ENCODE measurements at places on chromosomes 7 and 10.

DNA sequence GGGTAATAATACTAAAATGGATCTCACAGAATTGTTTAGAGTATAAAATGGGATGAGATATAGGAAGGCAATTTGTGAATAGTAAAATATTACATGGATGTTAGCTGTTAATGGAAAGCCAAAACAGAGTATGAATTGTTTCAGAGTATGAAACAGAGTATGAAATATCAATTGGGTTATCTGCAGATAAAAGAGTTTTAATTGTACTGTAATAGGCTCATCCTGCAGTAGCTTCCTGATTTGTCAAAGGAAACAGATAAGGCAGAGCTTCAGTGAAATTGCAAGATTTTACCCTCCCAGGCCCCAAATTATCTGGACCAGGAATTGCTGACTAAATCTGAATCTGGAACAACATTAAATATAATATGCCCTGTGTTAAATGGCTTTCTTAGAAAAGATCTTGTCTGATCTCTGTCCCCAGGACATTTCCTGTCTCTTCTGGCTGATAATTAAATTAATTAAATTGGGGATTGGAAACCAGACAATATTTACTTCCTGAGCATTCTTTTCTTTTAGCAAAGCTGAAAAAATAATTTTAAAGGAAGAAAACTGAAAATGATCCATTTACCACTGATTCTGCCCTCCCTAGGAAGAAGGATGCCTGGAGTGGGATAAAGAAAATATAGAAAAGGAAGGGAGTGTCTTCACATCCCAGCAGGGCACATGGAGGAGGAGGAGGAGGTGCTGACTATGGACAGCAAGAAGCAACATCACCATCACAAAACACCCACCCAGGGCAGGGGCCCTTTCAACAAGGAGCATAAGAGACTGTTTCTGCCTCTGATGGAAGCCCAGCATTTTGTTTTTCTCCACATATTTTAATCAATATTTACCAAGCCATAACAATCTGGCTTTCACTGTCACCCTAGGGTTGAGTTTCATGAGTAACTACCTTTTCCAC lies 18.5 kb downstream of the PTN start:
- no peak for DNase-seq

DNA sequence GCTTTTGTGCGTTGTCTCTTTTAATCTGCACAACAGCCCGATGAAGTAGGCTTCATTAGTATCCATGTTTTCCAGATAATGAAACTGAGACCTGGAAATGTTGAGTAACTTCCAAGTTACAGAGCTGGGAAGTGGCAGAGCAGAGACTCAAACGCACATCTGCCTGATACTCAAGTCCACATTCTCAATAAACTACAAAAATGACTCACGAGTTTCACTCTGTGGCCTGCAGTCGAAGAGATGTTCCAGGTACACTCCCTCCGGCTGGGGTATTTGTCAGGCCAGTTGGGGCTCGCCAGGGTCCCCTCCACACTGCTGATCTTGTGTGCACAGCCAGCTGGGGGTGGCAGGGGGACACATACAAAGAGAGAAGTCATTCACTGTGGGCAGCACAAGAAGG lies 17.7 kb upstream of the OPALIN start:
- no peak for DNase-seq

DNA sequence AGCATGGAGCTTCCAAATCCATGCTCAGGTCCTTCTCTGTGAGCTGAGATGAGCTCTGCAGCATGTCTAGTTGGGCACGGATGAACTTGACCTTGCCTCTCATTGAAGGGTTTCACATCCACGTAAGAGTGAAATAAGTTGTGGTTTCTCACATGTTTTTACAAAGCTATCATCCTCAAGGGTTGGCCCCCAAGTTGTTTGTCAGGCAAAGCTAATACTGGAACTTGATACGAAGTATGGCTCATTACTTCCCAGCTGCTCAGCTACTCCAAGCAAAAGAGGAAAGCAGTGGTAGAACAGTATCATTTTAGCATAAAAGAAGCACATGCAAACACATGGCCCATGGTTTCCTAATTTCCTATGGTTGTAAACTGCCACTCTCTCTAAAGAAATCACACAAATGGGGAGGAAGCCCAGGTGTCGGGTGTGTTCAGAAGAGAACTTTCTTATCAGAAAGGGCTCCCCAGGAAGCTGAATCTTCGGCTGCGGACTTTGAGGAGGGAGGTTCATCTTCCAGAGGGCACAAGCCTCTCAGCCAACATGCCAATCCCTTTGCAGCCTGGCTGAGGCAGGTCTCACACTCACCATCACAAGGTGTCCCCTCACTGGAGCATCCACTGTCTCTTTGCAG lies 45.3 kb downstream of the PDLIM1 start:
- no peak for DNase-seq

- no peak for DNase-seq
Measured at GRCh38 chr10:69316313-69317059, 38.2 kb downstream of the HK1 start.

- no peak for DNase-seq
Measured at GRCh38 chr7:16816824-16817223, 12.0 kb upstream of the AGR2 start.

- no peak for DNase-seq
Measured at GRCh38 chr7:36928311-36928710, 204.0 kb upstream of the AOAH start.

DNA sequence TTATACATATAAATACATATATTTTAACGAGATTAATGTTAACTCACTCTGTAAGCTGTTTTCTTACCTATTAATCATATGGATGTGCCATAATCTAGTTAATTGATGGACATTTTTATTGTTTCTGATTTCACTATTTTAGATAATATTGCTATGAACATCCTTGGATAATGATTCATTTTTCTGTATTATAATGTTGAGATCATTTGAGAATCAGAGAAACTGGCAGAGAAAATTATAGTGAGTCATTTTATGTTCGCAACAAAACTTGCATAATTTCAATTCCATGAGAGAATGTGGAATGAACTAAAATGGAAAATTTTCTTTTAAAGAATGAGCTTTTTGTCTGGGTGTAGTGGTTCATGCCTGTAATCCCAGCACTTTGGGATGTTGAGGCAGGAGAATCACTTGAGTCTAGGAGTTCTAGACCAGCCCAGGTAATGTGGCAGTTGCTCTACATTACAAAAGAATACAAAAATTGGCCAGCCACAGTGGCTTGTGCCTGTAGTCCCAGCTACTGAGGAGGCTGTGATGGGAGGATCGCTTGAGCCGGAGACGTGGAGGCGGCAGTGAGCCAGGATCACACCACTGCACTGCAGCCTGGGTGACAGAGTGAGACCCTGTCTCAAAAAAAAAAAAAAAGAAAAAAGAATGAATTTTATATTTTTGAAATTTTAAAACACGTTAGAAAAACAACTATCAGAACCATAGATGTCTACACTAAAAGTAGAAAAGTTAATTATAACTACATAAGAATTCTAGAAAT lies 40.5 kb downstream of the PAPSS2 start:
- DNase-seq = peak; percentile 33

- DNase-seq = no peak
Measured at GRCh38 chr7:96135241-96135640, 186.7 kb downstream of the SLC25A13 start.

DNA sequence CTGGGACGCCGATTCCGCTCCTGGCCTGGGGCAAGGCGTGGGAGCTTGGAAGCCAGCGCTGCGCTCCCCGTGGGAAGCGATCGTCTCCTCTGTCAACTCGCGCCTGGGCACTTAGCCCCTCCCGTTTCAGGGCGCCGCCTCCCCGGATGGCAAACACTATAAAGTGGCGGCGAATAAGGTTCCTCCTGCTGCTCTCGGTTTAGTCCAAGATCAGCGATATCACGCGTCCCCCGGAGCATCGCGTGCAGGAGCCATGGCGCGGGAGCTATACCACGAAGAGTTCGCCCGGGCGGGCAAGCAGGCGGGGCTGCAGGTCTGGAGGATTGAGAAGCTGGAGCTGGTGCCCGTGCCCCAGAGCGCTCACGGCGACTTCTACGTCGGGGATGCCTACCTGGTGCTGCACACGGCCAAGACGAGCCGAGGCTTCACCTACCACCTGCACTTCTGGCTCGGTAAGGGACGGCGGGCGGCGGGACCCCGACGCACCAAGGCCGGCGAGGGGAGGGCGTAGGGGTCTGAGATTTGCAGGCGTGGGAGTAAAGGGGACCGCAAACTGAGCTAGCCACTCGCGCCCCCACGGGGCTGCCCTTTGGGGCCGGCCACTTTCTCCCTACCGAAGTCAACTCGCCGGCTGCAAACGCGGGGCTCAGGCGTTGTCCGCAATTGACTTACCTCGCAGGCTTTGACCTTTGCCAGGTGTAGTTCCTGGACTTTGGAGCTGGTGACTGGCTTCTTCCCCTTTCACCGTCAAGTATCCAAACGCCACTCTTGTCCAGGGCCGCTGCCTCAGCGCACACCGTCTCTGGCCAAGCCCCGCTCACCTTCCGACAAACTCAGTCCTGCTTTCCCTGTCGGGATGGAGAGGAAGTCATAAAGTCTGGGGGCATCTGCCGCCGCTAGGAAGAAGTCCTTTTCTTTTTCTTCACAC lies at the start of gene SCIN:
TSS of gene SCIN (plus strand) at position 187 of the 928 bp plus-strand sequence. CDS start at position 254, 67 bp downstream.
- peak; percentile 47 for DNase-seq

- no peak for DNase-seq
Measured at GRCh38 chr10:100021322-100021721, 11.6 kb upstream of the DNMBP start.

DNA sequence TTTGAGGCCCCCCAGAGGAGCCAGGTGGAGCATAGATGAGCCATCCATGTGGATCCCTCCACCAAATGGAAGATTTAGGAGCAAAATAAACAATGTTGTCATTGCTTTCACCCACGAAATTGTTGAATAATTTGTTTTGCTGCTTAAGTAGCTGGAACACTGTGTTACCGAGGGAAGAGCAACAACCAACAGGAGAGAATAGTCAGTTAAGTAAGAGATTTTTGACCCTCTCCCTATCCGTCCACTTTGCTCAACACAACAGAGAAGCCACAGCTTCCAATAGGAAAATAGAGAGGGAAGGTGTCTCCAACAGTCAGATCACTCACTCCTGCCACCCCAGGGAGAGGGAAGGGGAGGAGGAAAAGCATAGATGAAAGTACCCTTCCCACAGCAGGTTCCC lies 3.9 kb upstream of the ZKSCAN1 start:
- no peak for DNase-seq

- no peak for DNase-seq
Measured at GRCh38 chr7:134477954-134478353, 19.1 kb upstream of the AKR1B1 start.

- no peak for DNase-seq
Measured at GRCh38 chr10:82889728-82890127, 1014.7 kb downstream of the NRG3 start.

- no peak for DNase-seq
Measured at GRCh38 chr7:113000316-113001020, 86.2 kb downstream of the GPR85 start.

GRCh38 chr10:30527623-30528428 lies 93.8 kb downstream of the MAP3K8 start:
- no peak for DNase-seq

DNA sequence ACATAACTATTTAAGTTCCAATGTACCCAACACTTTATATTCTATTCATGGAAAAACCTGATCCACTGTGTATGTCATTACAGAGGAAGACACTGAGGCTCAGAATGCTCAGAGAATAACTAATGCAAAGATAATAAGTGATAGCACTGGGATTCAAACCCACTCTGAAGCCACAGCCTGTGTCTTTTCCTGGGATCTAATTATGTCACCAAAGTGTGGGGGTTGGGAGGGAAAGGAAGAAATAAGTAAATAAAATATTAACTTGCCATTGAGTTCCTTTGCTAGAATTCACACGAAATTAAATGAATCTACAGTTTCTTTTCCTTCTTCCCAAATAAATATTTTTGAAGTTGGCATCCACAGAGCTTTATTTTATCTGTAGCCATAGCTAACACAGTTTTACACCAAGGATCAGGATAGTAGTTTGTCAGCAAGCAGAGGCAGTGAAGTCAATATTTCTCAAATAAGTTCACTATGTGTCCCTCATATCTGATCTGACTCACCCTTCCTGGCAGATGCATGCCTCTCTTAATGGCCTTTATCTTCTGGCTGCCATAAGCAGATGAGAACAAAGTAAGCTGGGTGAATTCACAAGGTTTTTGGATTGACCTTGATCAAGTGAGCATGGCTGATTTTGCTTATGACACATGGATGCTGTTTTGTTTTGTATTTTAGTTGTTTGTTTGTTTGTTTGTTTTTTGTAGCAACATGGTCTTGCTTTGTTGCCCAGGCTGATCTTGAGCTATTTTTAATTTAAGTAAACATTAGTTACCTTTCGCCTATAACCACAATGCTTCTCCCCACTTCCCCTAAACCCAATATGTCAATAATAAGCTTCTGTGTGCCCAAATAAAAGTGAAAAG lies 6.3 kb downstream of the RAPGEF5 start:
- no peak for DNase-seq

- no peak for DNase-seq
Measured at GRCh38 chr10:49089557-49090188, 25.6 kb downstream of the VSTM4 start.

DNA sequence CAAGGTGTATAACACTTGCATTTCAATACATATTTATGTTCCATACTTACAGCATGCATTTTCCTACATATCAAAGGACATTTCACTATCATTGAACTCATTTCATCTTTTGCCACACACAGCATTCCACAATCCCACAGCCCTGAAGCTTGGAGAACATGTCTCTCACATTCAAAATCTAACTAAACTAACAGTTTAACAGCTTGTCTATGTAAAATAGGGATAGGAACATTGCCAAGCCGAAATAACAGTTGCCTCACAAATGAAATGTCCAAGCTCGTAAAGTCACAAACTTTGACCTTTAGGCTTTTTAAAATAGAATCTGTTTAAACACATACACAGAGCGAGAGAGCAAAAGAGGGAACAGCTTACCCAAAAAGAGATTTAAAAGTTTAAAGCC lies 65.3 kb downstream of the HGF start:
- no peak for DNase-seq

Measured in left ventricle myocardium superior (tissue), 1 donor.